ENCODE measurements at places on chromosomes 11 and 22.

DNA sequence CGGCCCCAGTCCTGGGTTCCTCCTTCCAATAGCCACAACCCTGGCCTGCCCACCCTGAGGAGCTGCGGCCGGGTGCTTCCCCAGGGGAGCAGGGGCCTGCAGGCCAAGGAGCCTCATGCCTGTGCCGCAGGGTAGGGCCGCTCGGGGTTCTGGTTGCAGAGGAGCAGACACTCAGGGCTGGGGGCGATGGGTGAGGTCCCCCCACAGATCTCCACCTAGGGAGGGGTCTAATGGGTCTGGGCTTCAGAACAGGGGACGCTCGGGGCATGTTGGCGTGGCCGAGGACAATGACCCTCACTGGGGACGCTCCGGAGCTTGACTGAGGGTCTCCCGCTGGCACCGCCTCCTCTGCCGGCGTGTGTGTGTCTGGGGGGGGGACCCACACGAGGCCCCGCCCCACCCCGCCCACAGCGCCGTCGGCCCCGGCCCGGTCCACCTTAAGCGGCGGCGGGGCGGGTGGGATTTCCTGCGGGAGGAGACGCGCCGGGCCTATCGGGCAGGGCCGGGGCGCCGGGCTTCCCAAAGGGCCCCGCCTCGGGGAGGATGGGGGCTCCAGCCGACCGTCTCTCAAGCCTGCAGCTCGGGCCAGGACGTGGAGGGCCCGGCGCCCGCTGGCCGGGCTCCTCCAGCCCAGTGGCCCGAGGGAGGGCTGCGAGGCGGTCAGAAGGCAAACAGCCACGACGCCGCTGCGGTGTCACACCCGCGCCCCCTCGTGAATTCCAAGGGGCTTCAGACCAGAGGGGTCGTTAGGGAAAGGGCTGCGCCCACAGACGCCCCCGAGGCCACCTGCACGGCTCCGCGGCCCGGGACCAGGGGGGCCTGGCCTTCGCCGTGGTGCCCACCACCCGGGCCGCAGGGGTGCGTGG, 640 bp upstream of the ZDHHC8 start:
- peak; percentile 63 for DNase-seq

- DNase-seq, result no peak
These were observed 54.4 kb downstream of the SVIP start for GRCh38 chr11:22775248-22775647.

GRCh38 chr11:38266691-38267090, 1668.7 kb upstream of the RAG2 start:
- no peak for DNase-seq

GRCh38 chr22:44254811-44255210, 57.9 kb downstream of the SHISAL1 start:
- no peak for DNase-seq

GRCh38 chr11:131934006-131934405, 563.6 kb downstream of the NTM start:
- no peak for DNase-seq

DNA sequence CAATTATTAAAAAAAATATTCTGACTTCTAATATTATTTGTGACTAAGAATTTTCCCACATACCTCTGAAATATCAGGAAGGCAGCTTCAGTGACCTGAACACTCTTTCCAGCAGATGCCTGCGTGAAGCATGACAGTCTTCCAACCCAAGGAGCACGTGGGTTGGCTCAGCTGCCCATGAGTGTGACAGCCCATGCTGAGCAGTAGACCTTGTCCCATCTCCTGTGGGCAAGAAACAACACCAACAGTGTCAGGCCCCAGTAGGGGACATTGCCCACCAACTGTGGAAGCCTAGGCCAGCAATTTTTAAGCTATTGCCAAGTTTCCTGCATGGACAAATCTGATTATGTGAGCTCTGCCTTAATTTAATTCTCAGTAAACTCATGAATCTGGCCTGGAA, 66.4 kb upstream of the OLFML1 start:
- no peak for DNase-seq

- DNase-seq, result no peak
These were observed 375.4 kb downstream of the DDX10 start for GRCh38 chr11:109040303-109040702.

DNA sequence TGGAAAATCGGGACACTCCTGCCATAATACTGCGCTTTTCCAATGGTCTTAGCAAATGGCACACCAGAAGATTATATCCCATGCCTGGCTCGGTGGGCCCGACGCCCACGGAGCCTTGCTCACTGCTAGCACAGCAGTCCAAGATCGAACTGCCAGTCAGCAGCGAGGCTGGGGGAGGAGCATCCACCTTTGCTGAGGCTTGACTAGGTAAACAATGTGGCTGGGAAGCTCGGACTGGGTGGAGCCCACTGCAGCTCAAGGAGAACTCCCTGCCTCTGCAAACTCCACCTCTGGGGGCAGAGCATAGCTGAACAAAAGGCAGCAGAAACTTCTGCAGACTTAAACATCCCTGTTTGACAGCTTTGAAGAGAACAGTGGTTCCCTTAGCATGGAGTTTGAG, 15.6 kb downstream of the PTH start:
- DNase-seq, result no peak

DNA sequence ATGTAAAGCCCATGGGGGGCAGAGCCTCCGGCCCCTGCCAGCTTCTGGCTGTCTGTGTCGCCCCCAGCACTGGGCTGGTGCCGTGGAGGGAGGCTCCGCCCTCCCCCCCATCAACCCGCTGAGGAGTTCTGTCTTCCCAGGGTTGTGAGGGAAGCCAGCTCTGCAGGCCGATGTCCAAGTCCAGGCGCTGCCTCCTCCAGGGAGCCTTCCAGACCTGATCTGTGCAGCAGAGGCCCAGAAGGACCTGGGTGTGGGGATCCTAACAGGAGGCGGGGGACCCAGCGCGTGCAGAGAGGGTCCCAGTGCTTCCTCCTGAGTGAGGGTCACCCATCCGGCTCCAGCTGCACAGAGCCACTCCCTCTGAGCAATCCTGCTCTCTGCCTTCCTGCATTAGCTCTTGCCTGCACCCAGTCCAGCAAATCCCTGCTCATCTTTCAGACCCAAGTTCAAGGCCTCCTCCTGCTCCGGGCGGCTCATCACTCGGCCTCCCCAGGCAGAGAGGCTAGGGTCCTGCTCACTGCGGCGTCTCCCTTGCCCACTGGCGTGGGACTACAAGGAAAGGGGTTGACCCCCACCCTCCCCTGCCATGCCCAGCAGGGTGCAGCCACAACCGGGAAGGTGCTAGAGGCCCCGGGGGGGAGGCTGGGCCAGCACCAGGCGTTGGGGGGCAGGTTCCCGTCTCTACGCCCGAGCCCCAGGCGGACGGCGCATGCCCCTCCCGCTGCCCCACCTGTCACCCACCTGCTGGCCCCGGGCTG, 16.4 kb downstream of the PRR33 start:
- DNase-seq, result no peak

DNA sequence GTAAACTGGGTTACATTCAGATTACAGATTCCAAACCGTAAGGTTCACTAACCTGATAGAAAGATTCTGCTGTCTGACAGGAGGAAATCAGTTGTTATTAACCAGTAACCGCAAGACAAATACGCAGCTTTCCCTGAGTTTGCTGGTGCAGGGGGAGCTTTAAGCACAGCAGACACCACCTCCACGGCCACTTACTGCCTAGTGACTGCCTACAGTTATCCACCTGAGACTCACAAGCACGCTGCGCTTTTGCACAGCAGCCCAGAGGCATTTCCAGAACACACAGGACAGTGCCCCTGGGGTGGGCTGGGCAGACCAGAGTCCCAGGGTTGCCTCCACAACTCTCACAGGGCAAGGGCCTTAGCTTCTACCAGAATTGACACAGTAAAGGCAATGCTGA, 90.9 kb downstream of the CTTN start:
- DNase-seq, result no peak

- no peak for DNase-seq
These were observed 1280.6 kb upstream of the CNTN5 start for GRCh38 chr11:97739932-97740800.

GRCh38 chr11:72114570-72114969, 2.1 kb upstream of the ANAPC15 start:
- no peak for DNase-seq

- DNase-seq, result no peak
These were observed 1.5 kb downstream of the TPBGL start for GRCh38 chr11:75241906-75242644.

- no peak for DNase-seq
These were observed at the start of gene RASD2 for GRCh38 chr22:35540595-35541253. Gene RASD2, plus strand, starts transcription at chr22:35540831. Its CDS starts 5,979 bp downstream, at chr22:35546810.

GRCh38 chr11:99065121-99065520, 44.4 kb downstream of the CNTN5 start:
- no peak for DNase-seq

DNA sequence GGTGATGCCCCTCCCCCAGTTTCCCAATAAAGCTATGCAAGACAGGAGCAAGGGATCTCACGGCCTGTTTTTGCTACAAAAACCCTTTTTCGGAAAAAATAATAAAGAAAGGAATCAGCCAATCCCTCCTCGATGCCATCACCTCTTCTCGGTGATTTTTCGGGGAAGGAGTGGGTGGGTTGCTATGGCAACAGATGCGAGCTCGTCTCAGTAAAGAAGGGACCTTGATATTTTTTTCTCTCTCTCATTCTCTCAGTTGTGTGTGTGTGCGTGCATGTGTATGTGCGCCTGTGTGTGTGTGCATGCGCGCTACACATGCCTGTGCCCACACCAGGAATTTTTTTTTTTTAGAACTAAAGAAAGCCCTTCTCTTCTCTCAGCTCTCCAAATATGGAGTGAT, 3.8 kb upstream of the NPAS4 start:
- DNase-seq, result peak; percentile 29

DNA sequence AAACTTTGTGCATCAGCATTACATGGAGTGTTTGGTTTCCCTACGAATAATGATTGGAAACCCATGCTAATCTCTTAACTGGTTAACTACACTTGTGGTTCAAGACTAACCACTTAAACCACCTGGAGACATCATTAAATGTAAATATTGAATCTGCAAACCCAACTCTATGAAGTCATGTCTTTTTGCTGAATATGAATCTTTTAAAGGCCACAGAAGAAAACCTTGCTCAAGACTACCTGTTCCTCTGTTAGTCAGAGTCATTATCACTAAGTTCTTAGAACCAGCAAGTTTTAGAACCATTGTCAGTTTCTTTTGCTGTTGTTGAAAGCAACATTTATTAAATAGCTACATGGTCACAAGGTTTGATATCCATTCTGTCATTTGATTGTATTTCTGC, 70.7 kb downstream of the SIK2 start:
- no peak for DNase-seq

Measured in hippocampal formation (tissue), 2 donors.